ENCODE measurements at places on chromosomes 11 and 22.
A peak's percentile ranks its signal among the peaks of the same experiment; 100 is the strongest.

DNA sequence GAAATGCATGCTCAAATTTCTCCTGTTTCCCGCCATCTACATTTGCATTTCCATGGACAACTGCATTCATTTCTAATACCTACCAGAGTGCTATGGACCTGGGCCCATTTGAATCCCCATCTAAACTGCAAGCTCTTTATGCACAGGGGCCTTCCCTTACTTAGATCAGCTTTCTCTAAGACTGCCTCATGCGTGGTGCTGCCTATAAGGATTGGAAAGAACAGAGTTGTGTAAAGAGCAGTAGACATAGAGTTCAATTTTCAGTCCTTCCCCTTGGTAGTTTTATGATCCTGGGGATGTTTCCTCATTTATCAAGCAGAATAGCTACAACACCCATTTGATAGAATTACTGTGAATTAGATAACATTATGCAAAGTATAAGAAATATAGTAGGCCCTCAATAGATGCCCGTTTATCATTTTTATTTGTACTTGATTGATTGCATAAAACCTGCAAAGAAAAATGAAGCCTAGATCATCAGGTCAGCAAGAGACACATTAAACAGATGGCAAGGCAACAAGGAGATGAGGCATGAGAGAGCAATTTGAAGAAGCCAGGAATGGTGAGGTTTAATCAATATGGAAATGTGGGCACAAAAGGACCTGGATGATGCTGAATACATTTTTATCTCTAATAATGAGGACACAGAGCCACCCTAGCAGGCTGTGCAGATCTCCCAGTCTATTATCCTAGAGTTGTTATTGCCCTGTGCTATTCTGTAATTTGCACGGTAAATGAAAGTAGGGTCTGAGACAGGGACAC is 359.7 kb downstream of the FAM181B start:
- no peak for DNase-seq

GRCh38 chr11:45189230-45189629 is 42.8 kb downstream of the PRDM11 start:
- no peak for DNase-seq

GRCh38 chr22:44906999-44907644 is 102.7 kb downstream of the PHF21B start:
- no peak for DNase-seq

GRCh38 chr22:28241656-28242290 is 322.7 kb upstream of the PITPNB start:
- DNase-seq, result no peak

DNA sequence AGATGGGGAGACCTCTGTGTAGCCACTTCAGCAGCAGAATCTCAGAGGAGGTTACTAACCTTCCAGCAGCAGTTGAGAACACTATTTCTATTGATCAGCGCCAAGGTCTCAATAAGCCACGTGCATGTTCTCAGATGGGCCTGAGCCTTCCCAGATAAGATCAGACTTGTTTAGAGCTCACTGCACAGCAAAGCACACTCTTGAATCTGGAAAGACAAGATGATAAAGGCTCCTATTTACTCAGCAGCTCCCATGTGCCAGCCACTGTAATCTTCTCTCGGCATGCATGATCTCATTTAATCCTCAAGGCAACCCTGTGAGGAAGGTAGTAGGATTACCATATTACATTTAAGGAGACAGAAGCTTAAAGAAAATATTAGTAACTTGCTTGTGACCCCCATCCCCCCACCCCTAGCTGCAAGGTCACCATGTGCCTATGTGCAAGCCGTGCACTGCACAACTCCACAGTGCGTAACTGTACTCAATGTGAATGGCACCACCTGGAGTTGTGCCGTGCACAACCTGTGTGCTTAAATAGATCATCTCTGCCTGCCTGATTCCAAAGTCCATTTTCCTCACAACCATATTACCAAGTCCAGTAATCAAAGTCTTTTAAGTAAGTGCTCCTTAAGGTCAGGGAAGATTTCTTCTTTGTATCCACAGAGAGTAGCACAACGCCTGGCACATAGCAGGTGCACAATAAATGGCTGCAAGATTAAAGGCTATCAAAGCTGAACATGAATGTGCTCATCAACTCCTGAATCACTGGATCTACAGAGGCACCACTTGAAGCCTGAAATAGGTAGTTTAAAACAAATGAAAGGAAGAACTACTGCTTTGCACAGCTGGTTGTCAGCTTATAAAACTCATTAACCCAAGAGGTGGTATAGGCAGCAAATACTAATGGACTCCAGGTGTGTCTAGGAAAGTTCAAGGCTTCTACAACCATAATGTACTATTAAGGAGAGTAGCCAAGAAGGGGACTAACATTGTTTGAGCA is 293.8 kb downstream of the BUD13 start:
- no peak for DNase-seq

DNA sequence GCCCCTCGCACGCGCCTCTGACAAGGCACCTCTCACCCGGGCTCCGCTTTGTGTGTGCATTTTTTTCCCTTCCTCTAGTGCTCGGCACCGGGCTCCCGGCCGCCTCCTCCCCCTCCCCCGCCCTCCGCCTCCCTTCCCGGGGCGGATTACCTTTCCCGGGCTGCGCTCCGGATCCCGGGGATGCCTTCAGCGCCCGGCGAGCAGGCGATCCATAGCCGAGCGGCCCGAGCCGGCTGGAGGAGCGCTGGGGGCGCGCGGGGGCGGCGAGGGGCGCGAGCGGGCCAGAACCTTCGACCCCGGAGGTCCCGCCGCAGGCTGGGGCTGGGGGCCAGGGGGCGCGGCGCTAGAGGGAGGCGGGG is 282 bp downstream of the MPPED2 start:
- peak; percentile 71 for DNase-seq

- DNase-seq, result no peak
Observed at GRCh38 chr22:45019861-45020655, 10.3 kb upstream of the PHF21B start.

GRCh38 chr11:74714904-74715303 is 16.3 kb downstream of the CHRDL2 start:
- DNase-seq, result no peak

DNA sequence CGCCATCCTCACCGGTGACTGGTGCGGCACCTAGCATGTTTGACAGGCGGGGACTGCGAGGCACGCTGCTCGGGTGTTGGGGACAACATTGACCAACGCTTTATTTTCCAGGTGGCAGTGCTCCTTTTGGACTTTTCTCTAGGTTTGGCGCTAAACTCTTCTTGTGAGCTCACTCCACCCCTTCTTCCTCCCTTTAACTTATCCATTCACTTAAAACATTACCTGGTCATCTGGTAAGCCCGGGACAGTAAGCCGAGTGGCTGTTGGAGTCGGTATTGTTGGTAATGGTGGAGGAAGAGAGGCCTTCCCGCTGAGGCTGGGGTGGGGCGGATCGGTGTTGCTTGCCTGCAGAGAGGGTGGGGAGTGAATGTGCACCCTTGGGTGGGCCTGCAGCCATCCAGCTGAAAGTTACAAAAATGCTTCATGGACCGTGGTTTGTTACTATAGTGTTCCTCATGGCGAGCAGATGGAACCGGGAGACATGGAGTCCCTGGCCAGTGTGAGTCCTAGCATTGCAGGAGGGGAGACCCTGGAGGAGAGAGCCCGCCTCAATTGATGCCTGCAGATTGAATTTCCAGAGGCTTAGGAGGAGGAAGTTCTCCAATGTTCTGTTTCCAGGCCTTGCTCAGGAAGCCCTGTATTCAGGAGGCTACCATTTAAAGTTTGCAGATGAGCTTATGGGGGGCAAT is 1.1 kb downstream of the NEAT1 start:
- DNase-seq, result no peak

DNA sequence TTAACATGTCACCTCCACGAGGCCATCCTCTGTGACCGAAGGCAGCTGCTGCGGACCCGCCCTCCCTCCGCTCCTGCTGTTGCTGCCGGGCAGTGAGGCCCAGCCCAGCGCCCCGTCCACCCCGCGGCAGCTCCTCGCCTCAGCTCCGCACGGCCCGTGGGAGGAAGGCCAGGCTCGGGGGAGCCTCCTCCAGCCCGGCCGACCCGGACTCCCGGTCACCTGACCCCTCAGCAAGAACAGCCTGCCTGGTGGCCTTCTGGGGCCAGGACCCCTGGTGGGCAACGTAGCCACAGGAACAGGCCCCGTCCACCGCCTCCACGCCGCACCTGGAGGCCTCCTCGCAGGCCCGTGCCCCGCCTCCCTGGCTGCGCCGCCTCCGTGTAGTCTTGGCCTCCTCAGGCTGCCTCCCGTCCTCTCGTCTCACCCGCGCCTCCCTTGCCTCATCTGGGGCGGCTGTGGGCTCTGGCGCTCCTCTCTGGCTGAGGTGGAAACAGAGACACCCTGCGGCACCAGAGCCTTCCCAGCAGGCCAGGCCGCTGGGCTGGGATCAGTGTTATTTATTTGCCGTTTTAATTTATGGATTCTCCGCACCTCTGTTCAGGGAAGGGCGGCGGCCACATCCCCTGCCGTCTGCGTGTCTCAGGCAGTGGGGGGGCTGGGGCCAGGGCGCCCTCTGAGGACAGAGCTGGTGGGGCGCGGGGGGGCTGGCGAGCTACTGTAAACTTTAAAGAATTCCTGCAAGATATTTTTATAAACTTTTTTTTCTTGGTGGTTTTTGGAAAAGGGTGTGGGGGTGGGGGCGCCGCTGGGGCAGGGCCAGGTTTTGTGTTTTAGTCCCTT is 25.4 kb downstream of the MOB2 start:
- DNase-seq, result no peak

DNA sequence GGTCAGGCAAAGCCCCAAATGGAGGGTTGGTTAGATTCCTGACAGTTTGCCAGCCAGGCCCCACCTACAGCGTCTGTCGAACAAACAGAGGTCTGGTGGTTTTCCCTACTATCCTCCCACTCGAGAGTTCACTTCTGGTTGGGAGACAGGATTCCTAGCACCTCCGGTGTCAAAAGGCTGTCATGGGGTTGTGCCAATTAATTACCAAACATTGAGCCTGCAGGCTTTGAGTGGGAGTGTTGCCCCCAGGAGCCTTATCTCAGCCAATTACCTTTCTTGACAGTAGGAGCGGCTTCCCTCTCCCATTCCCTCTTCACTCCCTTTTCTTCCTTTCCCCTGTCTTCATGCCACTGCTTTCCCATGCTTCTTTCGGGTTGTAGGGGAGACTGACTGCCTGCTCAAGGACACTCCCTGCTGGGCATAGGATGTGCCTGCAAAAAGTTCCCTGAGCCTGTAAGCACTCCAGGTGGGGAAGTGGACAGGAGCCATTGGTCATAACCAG is 4.7 kb upstream of the TTC36 start:
- DNase-seq, result no peak

- no peak for DNase-seq
Observed at GRCh38 chr22:49657974-49658590, 169.6 kb downstream of the BRD1 start.

DNA sequence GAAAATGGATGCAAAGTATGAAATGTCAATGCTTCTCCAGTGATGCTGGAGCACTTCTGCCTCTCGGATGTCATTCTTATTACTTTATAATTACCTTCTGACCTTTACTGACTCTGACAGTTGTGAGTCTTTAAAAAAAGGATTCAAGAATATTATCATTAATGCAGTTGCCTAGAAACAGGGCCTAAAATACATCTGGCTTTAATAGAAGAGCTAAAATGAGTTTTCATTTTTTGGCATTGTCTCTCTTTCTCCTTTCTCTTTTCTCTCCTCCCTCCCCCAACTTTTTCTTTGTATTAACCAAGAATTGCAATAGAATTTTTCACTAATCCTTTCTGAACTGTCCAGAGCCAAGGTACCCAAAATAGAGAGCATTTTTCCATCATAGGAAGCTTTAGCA is 45.9 kb downstream of the FDX1 start:
- DNase-seq, result no peak

GRCh38 chr22:29055192-29055830 is 6.3 kb downstream of the C22orf31 start:
- no peak for DNase-seq

- no peak for DNase-seq
Observed at GRCh38 chr11:413120-414081, 1.4 kb downstream of the SIGIRR start.

DNA sequence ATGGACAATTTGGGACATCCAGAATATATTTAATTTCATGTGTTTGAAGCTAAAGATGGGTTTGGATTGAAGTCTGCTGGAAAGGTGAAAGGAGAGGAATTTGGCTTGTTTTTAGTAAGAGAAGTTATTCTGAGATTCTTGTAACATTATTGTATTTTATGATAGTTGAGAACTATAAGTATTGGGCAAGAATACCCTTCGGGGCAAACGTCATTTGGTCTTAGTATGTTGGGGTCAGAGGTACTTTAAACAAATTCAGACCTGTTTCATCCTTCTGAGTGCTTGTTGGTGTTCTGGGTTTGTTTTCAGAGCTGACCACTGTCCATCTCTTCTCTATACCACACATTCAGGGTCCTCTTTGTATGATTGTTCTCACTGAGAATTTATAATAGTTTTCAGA is 19.5 kb downstream of the PANX1 start:
- no peak for DNase-seq

DNA sequence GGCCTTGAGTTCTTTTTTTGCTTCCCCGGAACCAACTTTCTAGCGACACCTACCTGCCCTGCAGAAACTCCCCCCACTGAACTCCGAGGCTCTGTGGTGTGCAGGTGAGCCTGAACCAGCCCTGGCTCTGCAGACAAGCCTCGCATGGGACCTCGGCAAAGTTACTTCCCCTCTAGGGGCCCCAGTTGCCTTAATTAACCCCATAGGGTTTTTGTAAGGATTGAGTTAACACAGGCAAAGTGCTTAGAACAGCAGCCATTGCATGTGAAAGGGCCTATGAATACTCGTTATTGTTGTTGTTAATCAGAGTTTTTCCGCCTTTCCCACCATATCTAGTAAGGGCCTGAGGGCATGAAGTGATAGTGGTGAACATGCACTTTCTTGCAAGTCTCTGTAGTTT is 12.6 kb upstream of the SYT13 start:
- DNase-seq, result no peak

DNA sequence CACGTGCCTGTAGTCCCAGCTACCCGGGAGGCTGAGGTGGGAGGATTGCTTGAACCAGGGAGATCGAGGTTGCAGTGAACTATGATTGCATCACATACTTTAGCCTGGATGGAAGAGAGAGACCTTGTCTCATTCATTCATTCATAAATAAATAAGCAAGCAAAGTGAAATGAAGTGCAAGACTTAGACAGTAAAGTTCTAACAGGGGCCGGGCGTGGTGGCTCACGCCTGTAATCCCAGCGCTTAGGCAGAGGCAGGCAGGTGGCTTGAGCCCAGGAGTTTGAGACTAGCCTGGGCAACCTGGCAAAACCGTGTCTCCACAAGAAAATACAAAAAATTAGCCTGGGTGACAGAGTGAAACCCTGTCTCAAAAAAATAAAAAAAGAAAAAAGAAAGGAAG is 1.6 kb upstream of the ZNF280A start:
- DNase-seq, result no peak

DNA sequence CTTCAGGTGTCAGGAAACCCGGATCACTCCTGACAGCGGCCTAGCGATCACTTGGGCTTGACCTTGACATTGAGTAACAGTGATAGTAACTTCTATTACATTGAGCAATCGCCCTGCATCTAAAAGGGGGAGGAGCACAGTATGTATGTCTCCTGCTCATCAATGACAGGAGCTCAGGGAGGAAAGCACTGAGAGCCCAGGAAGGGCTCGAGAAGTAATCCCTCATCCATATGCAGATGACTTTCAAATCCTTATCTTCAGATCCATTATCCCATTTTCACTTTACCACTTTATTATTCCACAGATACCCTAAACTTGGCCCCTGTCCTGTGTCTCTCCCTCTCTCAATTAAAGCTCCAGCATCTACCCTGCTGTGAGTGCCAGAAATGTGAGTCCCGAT is 47.8 kb downstream of the ABTB2 start:
- DNase-seq, result no peak

- no peak for DNase-seq
Observed at GRCh38 chr11:8256271-8257002, 7.2 kb downstream of the LMO1 start.

GRCh38 chr11:92681586-92681985 is 287.9 kb upstream of the MTNR1B start:
- DNase-seq, result no peak
